GM19239 (cell line): ENCODE measurements at places on chromosomes 7 and 10.

DNA sequence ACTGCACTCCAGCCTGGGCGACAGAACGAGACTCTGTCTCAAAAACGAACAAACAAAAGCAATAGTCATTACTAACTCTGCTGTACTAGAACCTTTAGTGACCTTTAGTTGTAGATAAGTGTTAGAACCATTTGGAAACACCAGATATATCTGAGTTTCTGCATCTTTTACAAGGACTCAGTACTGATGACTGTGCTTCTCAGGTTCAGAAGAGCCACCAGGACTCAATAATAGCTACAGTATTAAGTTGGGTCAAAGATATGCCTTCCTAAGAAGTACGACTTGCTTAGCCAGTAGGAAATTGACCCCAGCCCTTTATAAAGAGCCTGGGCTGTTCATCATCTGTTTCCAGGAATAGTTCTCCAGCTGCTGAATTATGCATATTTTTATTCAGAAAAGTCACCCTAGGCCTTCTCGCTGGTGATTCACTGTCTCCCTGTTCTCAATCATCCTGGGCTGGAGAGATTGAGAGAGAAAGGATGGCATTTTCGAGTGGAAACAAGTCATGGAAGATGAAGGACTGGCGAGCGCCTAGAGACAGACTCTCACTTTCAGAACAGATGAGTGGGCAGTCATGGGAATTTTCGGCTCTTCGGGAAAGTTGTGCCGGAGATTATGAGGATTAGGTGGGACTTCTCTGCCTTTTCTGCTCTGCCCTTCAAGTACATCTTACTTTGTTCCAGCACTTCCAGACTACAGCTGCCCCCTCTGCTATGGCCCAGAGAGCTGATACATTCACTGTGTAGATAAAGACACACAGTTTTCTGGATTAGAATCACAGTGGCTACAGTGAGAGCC, 316.1 kb downstream of the CCDC3 start:
- no peak for DNase-seq

DNA sequence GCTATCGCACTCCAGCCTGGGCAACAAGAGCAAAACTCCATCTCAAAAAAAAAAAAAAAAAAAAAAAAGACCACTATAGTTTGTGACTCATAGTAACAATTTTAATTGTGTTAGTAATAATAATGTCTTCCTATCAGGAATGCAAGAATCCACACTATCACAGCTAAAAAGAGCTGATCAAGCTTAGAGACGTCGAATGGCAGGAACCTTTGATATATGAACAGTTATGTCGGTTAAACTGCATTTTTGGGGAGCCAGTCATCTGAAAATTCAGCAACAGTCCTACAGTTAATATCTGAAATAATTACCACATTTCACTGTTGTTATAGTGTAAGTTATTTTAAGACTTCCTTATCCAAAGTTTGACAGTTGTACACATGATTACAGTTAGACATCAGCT, 8.8 kb downstream of the PHYH start:
- no peak for DNase-seq

GRCh38 chr7:136309407-136309806, 332.2 kb upstream of the MTPN start:
- DNase-seq: no peak

DNA sequence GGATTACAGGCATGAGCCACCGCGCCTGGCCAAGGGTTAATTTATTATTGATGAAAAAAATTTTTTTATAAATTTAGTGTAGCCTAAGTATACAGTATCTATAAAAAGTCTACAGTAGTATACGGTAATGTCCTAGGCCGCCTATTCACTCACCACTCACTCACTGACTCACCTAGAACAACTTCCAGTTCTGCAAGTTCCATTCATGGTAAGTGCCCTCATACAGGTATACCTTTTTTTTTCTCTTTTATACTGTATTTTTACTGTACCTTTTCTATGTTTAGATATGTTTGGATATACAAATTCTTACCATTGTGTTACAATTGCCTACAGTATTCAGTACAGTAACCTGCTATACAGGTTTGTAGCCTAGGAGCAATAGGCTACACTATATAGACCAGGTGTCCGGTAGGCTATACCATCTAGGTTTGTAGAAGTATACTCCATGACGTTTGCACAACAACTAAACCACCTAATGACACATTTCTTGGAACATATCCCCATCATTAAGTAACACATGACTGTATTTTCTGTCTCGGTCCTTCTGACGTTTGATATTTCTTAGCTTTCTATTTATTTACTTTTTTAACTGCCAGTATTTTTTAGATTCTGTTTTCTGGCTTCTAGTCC, 23.4 kb downstream of the IRF5 start:
- no peak for DNase-seq

- DNase-seq: peak; percentile 59
Observed at GRCh38 chr10:96043893-96044715, 721 bp downstream of the CCNJ start.

DNA sequence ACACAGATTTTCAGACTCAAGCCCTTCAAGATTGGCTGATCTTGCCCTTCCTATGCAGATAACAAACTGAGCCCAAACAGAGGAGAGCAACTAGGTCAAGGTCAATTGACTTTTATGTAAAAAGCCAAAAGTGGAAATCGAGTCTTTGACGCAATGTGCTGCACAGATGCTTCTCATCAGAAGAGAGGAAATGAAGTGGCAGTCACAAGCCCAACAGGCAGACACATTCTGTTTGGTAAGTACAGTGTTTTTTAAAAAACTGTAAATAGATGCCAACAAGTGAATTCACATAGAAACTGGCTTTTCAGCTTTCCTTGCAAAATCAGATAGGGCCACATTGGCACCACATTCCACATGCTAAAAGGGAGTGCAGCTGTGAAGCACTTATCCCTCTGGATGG, 606.6 kb downstream of the KCNMA1 start:
- no peak for DNase-seq

DNA sequence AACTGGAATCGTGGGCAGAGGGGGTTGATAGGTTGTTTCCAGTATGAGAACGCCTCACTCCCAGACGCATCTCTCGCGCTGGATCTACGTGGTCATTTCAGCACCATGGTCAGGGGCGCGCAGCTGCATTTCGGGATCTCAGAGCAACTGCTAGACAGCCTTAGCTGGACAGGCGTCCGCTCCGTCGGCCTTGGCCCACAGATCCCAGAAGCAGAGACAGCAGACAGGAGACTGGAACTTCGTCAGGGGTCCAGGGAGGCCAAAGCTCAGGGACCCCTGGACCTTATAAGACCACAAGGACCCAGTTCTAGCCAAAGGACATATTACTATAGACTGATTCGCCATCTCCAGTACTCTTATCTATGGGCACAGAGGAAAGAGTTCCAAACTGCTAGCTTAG, 5.3 kb downstream of the NEUROG3 start:
- DNase-seq: no peak

DNA sequence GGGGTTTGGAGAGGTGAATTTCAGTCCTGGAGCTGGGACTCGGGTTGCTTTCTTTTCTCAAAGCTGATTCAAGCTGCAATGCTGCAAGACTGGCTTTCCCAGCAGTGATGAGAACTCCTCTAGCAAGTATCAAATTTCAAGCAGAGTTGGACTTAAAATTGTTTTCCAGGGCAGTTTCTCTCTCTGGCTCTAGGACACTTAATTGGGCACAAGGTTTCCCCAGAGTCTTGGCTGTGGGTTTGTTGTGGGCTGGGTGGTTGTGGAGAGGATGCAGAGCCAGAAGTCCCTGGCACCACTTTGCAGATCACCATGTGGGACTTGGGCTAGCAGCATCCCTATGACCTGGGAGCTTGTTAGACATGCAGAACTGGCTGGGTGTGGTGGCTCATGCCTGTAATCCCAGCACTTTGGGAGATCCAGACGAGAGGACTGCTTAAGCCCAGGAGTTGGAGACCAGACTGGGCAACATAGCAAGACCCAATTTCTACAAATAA, 16.8 kb downstream of the AKR1B15 start:
- no peak for DNase-seq

DNA sequence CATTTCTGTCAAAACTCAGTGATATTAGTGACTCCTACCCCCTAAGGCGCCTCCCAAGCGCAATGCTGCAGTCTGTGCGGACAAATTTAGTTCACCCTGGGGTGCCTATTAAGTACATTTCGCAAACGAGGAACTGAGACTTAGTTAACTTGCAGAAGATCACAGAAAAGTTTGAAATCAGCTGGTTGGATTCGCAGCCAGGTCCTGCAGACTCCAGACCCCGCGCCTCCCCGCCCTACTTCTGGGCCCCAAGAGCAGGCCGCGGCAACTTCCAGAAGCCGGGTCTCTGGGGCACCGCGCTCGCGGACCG, 588 bp downstream of the CYREN start:
- no peak for DNase-seq

DNA sequence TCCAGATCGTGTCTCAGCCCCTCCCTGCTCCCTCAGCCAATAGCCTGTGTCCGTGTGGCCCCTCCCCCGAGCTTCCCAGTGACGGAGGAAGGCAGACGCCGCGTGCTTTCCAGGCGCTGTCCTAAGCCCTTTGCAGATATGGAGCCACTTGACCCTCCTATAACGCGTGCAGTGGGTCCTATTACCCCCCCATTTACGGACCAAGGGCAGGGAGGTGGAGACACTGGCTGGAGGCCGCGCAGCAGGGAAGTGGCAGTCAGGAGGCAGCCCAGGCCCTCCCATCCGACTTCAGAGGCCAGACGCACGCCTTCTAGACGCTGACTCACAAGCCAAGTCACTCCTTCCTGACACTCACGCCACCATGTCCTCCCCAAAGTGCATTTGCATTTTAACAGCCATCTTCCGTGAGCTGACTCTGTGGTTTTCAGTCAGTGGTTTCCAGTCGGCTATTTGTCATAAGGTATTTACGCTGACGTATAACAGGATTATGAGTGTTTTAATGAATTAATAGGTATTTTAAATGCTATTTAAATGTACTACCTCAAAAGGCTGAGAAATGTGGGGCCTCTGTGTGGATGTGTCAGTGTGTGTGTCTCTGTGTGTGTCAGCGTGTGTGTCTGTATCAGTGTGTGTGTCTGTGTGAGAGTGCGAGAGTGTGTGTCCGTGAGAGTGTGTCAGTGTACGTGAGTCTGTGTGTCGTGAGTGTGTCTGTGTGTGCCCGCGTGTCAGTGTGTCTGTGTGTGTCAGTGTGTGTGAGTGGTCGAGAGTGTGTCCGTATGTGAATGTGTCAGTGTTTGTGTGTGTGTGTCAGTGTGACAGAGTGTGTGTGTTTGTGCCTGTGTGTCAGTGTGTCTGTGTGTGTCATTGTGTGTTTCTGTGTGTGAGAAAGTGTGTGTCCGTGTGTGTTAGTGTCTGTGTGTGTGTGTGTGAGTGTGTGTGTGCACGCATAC, 92.0 kb upstream of the INSIG1 start:
- peak; percentile 82 for DNase-seq

GRCh38 chr10:112447620-112447928, 559 bp downstream of the VTI1A start:
- no peak for DNase-seq

DNA sequence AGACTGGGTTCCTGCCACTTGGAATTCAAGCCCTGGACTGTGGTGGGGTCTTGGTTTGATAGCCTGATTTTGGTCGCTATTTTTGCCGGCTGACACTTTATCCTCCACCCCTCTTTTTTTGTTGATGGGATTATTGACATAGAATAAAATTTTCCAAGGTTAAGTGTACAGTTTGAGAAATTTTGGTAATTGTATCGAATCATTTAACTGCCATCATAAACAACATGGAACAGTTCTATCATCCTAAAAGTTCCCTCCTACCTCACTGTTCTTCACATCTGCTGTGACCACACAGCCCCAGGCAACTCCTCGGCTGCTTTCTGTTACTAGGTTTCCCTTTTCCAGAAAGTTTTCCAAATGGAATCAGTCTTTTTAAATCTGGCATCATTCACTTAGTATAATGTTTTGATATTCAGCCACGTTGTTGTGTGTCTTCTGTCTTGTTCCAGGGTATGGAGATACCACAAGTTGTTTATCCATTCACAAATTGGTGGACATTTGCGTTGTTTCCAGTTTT, 50.6 kb upstream of the STEAP1B start:
- DNase-seq: no peak

GRCh38 chr7:143459359-143459758, 16.1 kb downstream of the TAS2R60 start:
- DNase-seq: no peak

DNA sequence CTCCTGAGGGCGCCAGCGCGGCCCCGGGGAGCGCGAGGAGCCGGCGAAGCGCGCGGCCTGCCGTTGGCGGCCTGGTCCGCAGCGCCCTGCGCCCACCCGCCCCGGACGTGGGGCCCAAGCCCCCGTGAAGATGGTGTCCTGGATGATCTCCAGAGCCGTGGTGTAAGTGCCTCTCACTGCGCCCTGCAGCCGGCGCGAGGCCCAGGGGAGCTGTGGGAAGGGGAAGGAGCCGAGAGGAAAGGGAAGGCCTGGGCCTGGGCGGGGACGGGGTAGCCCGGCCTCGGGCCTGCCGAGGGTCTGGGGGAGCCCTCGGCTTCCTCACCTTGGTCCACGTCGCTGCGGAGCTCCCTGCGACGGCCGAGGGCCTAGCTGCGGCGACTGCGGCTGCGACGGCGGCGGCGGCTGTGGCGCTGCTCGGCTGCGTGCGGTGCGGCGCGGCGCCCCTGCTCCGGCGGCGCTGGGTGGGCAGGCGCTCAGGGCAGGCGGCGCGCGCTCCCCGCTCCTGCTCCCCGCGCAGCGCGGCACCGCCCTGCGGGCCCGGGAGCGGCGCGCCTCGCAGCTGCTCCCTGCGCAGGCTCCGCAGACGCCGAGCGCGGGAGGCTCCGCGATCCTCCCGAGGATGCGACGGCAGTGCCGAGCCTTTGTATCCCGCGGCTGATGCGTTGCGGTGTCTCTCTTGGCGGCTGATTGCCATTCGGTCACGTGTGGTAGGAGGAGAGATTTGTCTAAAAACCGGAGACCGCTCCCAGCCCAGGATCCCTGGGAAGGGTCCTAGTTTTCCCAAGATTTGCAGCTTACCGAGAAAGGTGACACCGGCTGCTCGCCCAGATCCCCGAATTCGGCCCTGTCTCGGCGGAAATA, 445 bp downstream of the REEP3 start:
- DNase-seq: peak; percentile 56

GRCh38 chr10:12455766-12456165, 106.4 kb downstream of the CAMK1D start:
- no peak for DNase-seq

- DNase-seq: no peak
Observed at GRCh38 chr7:152312316-152312715, 123.5 kb downstream of the KMT2C start.

GRCh38 chr10:77165445-77166208, 472.0 kb downstream of the KCNMA1 start:
- peak; percentile 10 for DNase-seq

GRCh38 chr7:151876899-151877777, at the start of gene PRKAG2:
TSS of gene PRKAG2 (minus strand) at chr7:151877115. CDS start at chr7:151876620, 495 bp downstream.
- DNase-seq: peak; percentile 70

- DNase-seq: no peak
Observed at GRCh38 chr7:3892686-3893085, 591.6 kb downstream of the SDK1 start.

- no peak for DNase-seq
Observed at GRCh38 chr7:424961-425793, 94.5 kb downstream of the PDGFA start.

- DNase-seq: no peak
Observed at GRCh38 chr10:75852851-75853484, 421.5 kb downstream of the LRMDA start.

DNA sequence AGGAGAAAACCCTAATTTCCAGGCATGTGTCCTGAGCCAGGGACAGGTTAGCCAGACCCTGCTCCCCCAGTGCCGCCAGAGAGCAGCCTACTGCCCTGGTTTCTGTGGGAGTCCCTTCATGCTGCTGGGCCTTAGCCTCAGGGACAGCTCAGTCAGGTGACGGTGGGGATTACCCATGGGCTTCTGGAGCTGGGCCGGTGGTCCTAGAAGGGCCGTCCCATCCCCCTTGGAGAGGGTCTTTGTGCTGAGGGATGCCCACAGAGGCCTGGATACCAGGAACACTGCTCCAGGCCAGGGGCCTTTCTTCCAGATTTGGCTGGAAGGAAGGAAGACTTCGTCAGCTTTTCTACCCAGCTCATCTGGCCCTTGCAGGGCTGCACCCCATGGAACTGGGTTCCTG, 71.4 kb upstream of the ZNF722 start:
- DNase-seq: no peak
